ENCODE measurements at places on chromosomes 5 and 9. TPM values are rescaled to one million over a fixed set of nuclear protein-coding genes. Genes with fewer than 3 reads are reported as not detected.

DNA sequence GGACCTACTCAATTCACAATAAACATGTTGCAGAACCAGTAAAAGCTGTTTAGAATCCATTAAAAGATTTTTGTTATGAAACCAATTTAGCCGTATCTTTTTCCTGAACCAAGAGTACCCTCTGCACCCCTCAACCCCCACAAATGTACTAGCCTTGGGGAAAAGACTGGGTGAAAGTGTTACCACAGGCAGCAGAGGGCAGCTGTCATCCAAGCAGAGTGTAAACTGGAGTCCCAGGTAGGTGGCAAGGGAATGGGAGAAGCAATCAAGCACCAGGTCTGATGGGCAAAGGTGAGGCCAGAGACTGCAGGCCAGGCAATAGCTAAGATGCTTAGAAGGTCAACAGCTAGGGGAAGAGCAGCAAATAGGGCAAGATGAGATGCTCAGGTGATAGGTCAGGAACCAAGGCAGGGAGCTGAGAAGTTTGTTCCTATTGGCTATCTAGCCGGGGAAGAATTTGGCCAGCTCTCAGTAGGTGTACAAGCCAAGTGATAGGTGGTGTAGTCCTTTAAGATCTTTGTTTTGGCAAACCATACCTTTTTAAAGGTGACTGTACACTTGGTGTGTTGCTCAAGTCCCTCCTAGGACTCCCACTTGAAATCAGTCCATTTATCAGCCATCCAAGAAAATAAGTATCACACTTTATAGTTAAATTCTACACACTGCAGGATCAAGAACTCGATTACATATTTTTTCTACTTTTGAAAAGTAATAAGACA is 77.8 kb upstream of the CCDC112 start:
- H3K36me3 ChIP-seq = no peaks in the 10 kb centered on the region
- peaks cover 9% of the 10 kb centered on the region for H3K4me1 ChIP-seq
- peaks cover 5% of the 10 kb centered on the region for H3K27me3 ChIP-seq

GRCh38 chr5:6125781-6126180 is 252.6 kb downstream of the MED10 start:
- H3K4me3 ChIP-seq = no peak overlapping the region
- no peaks in the 10 kb centered on the region for H3K36me3 ChIP-seq
- H3K4me1 ChIP-seq = no peaks in the 10 kb centered on the region
- DNase-seq = no peak
- peaks cover 2% of the 10 kb centered on the region for H3K27me3 ChIP-seq
- no peak overlapping the region for H3K27ac ChIP-seq

- DNase-seq = no peak
- H3K4me1 ChIP-seq = peaks cover 21% of the 10 kb centered on the region
- no peak overlapping the region for H3K4me3 ChIP-seq
- H3K27me3 ChIP-seq = no peaks in the 10 kb centered on the region
Measured at GRCh38 chr5:14696057-14696456, 31.5 kb downstream of the OTULIN start.

Gene PDLIM7
- 73.0 TPM for total RNA-seq

All from activated CD8-positive, alpha-beta T cell treated with anti-CD3 and anti-CD28 coated beads for 36 hours (primary cell).